Stimulated activated naive CD4-positive, alpha-beta T cell treated with Interleukin-2 at 50 U/mL for 16 hours (primary cell): ENCODE measurements at places on chromosomes 4 and X.
A peak's percentile ranks its signal among the peaks of the same experiment; 100 is the strongest.

DNA sequence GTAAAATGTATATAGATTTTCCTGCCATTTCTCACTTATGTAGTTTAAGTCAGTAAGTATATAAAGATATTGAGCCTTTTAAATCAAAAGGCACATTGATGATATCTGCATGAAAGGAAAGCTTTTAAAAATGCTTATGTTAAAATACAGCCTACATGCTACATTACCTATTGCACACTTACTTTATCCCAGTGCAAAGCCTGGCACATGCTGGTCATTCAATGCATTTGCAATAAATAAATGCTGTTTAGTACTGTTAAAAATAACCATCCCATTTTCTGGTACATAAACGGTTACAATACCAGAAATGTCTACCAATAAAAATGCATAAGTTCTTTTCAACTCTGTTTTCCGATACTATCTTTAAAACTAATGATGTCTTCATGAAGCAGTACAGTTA is 22.1 kb upstream of the SPATA4 start:
- DNase-seq = no peak

DNA sequence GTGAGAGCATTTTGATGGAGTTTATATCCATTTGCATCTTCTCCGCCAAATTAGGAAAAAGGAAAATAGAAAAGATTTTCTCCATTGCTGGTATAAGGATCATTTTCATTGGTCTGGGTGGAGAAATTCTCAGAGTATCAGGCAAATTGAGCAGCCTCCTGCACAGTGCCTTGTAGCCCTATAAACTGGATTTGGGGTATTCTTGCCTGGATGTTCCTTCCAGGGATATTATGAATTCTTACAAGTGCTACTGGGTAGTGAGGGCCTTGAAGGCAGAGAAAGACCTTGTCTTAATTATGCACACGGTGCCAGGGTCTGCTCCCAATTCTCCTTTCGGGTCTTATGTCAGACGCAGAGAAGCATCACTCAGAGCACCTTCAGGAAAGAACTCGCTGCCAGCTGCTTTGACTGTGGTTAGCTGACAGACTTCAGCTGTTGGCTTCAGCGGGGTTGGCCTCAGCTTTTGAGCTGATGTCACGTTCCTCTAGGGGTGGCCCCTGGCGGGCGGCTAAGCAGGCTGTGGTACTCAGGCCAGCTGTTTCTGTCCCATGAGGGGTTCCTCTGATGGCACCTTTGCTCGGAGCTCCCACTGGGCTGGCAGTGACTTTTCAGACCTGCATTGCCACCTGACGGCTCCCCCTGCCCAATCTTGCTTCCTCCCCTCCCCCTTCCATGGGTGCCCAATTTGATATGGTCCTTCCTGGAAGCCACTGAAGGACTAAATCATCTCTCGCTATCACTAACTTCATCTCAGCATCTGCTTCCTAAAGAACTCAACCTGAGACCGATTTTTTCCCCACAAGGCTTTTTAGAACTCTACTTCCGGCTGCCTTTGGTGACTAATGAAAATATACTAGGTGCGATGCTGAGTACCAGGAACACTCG is 519.5 kb downstream of the BCOR start:
- peak; percentile 47 for DNase-seq

- DNase-seq = no peak
Observed at GRCh38 chr4:124304941-124305340, 407.6 kb downstream of the ANKRD50 start.

GRCh38 chrX:118249146-118249545 is 96.8 kb upstream of the WDR44 start:
- DNase-seq = no peak

- DNase-seq = no peak
Observed at GRCh38 chr4:122873821-122874593, 47.4 kb downstream of the FGF2 start.

- DNase-seq = no peak
Observed at GRCh38 chrX:1870421-1870820, 255.6 kb downstream of the ASMT start.

DNA sequence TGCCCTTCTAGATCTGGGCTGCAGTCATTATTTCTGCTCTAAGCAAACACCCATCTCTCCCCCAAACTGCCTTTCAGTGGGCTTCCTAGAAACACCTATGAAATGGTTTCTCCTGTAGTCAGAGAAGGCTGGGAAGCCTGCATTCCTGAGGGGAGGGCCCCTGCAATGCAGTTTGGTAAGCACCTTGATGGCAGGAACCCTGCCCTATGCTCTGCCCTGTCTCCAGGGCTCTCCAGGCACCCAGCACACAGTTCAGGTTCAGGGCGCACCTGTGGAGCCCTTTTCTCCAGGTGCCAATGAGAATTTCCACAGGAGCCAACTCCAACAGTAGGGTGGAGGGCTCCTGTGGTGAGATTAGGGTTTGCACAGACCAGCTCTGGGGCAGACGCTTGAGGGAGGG is 69.1 kb upstream of the FBXW7 start:
- DNase-seq = no peak

DNA sequence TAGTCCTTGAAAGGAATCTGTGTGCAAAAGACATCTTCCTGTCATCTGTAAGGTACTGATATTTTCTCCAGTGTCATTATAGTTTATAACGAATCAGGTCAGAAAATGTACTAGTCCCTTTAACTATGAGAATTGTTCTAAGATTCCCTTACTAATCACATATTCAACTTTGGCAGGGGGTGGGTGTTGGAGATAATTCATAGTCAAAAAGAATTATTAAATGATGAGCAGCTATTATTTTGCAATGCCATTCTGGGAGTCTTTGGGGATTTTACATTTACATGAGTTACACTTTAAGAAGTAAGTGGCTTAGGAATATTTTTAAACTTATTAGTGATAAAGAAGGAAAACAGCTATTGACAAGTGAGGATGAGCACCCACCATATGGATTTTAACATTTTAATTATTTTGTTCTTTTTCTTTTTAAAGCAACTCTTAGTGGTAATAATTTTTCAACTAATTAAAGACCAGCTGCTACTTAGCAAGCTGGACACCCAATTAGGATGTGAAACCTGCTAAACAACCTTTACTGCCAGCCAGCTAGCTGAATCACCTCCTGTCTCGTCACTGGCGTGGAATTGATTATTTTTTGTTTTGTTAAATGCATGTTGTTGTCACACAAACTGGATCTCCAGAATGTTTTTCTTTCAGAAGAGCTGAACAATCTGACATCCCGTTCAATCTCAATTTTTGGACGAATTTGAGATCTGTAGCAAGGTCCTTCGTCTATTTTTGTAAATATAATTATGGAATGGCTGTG is 219.2 kb downstream of the ARAP2 start:
- no peak for DNase-seq

DNA sequence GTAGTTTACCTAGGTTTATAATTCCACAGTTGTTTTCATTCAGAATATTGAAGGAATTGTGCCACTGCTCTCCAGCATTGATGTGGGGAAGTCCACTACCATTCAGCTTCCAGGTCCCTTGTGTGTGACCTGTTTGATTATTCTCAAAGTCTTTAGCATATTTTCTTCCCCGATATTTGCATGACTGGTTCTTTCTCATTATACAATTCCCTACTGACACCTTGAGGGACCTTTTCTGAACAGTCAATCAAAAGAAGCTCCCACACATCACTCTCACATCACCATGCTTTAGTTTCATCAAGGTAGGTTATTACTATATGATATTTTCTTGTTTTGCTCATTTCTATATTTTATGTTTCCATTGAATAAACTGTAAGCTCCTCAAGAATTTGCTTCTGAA is 44.1 kb downstream of the SLC39A8 start:
- DNase-seq = no peak

- DNase-seq = peak; percentile 58
Observed at GRCh38 chrX:118974088-118974907, at the start of gene LONRF3. Gene LONRF3, plus strand, starts transcription at chrX:118974618. Its CDS starts 163 bp downstream, at chrX:118974781.

- no peak for DNase-seq
Observed at GRCh38 chr4:88110826-88111225, 47.6 kb downstream of the ABCG2 start.

GRCh38 chrX:119062750-119063374 is 9.9 kb upstream of the CT47C1 start:
- no peak for DNase-seq

GRCh38 chrX:57821703-57822387 is 88.4 kb downstream of the ZXDA start:
- no peak for DNase-seq

DNA sequence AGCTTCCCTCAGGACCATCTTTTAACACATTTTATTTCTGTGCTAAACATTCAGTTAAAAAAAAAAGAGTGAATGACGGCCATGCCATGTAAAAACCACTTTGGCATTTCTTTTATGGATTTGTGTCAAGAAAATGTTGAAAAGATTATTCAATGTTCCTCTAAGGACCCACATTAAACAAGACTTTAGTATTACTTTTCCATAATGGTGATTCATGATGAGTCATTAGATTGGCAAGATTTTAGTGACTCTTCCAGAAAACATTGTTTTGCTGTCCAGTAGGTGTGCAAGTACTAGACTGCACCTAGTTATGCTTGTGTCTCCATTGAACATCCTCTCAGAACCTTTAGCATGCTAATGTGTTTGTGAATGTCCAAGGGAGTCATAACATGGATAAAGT is 748.6 kb downstream of the STPG2 start:
- DNase-seq = no peak

GRCh38 chr4:69546134-69546765 is 50.5 kb upstream of the UGT2B4 start:
- DNase-seq = no peak

DNA sequence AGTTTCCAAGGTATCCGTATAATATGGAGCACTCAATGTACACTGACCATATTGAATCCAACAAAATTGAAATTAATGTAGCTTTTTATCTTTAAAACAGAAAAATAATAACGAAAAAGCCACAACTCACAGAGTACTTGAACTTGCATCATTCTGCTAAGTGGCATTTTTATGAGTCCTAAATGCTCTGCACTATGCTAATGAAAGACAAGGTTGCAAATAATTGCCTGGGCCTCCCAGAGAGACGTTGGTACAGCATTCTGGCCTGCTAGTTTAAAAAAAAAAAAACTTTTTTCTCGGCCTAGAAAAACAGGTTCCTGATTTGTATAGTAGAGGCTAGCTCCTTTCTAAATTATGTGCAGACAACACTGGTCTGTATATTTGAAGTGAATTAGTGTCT is 4.3 kb upstream of the FAM9B start:
- no peak for DNase-seq

DNA sequence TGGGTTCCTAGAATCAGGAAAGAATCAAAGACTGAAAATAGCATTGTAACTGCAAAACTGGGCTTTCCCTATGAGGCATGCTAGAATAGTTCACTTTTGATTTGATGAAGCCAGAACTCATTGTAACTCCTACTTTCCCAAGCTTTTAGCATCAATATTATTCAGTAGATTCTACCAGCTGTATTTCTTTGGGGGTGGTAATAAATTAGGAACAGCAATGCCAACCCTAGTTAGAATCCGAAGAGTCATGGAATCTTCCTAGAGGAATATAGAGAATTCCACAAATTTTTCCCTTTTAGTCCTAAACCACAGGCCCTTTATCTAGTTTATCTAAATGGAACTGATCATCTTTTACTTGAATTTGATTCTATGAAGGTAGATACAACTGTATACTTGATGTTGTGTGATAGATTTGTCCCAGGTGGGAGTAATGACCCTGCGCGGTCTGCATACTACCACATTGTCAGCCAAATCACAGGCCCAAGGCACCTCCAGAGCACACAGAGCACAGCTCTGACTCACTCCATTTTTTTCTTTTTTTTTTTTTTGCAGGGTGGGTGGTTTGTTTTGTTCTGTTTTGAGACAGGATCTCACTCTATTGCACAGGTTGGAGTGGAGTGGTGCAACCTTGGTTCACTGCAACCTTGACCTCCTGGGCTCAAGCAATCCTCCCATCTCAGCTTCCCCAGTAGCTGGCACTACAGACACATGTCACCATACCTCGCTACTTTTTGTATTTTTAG is 66.6 kb downstream of the EDNRA start:
- DNase-seq = no peak
